Posterior vena cava (tissue), 2 donors: ENCODE measurements at places on chromosomes 7 and 10. TPM values are rescaled to one million over a fixed set of nuclear protein-coding genes. Genes with fewer than 3 reads are reported as not detected.

DNA sequence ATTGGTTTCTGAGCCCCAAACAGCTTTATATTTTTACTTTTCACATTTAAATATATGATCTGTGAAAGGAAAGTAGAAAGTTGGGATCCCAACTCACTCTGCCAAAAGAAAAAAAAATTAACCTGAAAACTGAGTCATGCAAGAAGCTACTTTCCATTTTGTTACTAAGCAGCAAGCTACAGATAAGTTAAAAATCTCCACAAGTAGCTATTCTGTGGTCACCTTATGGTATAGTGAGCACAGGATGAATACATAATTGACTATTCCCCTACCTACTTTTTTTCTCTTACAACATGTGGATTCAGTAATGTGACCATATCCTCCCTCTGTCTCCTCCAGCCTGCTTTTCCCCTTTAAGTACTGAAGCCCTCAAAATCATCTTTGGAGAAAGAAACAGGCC, 30.3 kb upstream of the CREB3L2 start:
- DNase-seq: no peak

DNA sequence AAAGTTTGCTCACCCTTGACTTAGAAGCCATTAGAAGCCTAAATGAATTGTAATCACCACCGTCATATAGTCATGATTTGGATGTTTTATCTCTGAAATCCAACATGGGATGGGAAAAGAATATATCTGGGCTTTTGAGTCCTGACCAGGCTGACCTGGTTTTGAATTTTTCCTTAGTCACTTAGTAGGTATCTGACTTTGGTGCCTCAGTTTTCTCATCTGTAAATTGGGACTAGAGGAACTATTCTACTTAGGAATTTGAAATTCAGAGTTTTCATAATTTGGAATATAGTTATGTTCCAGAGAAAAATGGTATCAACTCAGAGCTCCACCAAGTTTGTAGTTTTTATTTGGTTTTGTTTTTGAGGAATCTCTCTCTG, 40.9 kb downstream of the SHOC2 start:
- DNase-seq: no peak

- DNase-seq: peak; percentile 76
These were observed 275.3 kb downstream of the SNX13 start for GRCh38 chr7:17665029-17665428.

DNA sequence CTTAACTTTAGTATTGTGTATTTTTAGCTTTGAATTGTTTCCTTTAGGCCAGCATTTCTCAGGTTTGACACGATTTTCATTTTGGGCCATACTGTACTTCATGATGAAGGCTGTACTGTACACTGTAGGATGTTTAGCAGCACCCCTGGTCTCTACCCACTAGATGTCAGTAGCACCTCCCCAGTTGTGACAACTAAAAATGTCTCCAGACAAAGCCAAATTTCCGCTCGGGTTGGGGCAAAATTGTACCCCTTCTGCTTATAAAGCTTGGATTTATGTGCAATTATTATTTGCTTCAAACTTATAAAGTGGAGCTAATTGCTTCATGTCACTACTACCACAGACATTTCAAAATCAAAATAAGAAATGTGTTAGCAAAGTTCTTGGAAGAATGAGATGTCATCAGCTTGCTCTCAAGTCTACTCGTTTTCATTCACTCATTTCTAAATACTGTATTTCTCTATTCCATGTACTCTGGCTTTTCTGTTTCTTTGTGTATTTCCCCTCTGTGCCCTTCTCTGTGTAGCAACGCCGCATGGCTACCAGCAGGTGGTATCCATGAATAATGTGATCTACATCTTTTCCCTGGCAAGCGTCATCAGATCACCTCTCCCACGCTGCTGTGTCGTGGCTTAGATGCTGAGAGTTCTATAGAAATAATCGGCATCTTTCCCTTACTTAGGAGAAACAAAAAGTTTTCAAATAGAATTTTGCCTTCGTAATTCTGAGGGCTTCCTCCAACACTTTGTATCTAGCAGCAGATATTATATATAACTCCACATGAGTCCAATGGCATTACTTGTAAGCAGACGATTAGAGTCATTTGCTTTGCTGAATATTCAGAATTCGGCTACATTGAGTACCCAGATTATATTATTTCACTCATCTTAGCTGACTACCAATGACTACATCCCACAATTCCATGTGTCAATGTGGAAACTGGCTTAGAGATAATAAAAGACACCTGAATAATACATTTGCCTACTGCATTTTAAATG, 47.8 kb upstream of the CALCR start:
- no peak for DNase-seq

GRCh38 chr7:47535704-47536628, 45.9 kb downstream of the TNS3 start:
- DNase-seq: peak; percentile 51

DNA sequence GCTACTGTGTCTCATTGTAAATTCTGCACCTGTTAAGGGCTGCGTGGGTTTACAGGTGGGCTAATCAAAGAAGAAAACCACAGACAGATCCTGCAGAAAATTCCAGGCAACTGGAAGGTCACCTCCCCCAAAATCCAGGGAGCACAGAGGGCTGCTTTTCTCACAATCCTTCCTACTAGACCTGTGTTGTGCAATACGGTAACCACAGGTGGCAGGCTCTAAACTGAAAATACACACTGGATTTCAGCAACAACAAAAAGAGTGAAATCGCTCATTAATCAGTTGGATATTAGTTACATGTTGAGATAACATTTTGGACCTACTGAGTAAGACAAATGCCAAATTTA, 83.2 kb downstream of the SLC16A9 start:
- no peak for DNase-seq

- DNase-seq: no peak
These were observed 433 bp upstream of the STARD3NL start for GRCh38 chr7:38177621-38178003.

DNA sequence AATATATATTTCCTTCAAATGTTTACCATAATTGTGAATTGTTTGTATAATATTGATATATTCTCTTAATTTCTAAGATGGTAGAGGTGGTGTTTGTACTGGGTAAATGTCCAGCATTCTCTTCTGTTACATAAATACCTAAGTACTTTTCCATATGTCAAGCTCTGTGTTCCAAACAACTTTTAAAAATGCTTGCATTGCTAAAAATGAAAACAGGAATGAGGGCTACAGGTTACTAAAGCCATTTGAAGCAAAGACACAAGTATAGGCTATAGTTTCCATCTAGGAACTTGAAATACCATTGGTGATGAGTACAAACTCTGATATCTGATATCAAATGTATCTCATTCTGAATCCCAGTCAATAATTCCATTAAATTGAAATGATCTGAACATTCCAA, 233.6 kb upstream of the SORCS1 start:
- no peak for DNase-seq

- DNase-seq: no peak
These were observed 6.8 kb upstream of the EFCAB10 start for GRCh38 chr7:105587909-105588635.

DNA sequence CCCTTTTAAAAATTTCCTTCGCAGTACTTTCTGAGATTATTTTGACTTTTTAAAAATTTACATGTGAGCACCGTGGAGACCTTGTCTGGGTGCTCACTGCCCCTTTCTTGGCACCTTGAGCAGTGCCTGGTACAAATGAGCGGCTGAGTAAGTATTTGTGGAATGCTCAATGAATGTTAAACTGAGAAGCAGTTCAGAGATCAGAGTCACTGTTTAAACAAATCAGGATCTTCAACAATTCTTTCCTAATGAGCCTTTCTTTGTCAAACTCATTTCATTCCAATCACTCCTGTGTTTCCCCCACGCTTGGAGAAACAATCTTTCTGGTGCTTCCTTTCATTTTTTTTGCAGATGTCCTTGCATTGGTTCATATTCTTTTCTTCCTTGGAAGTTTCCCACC, 611.3 kb upstream of the GALNT17 start:
- no peak for DNase-seq

DNA sequence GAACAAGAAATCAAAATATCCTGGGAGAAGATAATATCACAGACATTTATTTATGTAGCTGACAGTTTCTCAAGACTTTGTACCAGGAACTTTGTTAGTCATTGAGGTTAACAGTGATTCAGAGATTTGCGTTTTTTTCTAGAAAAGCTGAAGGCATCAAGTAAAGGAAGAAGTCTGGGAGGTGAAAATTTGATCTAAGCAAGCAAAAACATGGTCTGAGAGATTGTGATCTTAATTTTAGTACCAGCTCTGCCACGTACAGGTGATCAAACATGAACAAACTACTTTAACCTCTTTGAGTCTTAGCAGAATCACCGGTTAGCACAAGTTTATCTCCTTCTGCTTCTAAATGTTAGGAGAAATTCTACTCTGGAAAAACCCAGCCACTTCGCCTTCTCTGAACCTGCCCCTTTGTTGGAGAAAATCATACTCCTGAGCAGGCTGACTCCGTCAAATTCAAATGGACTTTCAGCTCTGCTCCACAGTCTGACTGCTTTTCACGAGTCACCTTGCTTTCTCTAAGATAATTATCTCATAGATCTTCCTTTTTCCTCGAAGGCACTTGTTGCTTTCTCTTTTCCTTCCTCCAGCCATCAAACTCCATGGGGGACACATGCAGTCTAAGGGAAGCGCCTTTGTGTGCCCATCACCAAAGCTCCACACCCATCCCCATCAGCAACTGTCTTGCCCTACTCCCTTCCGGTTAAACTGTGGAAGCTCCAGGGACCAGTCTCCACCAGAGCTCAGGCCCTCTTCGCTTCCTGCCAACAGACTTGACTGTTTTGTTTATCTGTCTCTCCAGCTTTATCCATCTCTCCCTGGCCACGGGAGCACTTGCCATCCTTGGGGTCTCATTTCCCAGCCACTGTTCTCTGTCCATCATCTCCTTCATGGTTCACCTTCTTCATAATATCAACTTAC, 86.3 kb downstream of the PRKCQ start:
- DNase-seq: no peak

- no peak for DNase-seq
These were observed 20.7 kb upstream of the TECTB start for GRCh38 chr10:112262546-112262945.

DNA sequence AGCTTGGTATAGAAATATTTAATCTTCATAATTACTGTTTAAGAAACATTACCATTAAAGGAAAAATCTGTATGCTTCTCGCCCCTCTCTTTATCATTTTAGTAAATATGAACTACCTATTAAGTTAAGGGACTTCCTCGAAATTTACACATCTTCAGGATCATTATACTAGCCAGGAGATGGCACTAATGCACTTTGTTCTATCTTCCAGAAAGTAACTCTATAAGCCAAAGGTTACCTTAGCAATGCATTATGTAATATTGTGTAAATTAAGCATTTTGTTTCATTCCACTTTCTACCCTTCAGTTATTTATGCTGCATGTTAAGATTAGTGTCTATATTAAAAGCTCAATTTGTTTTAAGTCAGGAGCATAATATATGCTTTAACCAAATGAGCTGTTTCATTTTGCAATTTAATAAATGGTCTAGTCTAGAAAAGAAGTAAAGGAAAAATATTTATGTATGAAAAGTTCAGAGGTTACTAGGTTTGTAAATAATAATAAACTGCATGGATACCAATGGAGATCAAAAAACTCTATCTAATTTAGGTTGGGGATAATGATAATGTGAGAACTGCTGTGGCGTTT, 128.5 kb downstream of the ANKRD7 start:
- DNase-seq: no peak

- no peak for DNase-seq
These were observed 514.7 kb downstream of the GRID1 start for GRCh38 chr10:85851934-85852333.

GRCh38 chr10:62527019-62527827, 153.1 kb downstream of the ZNF365 start:
- DNase-seq: no peak

GRCh38 chr7:17140406-17140805, 158.0 kb upstream of the AHR start:
- no peak for DNase-seq

GRCh38 chr7:16603633-16604032, 41.9 kb downstream of the ANKMY2 start:
- DNase-seq: no peak

- no peak for DNase-seq
These were observed 120.1 kb downstream of the WDFY4 start for GRCh38 chr10:48804740-48805182.

DNA sequence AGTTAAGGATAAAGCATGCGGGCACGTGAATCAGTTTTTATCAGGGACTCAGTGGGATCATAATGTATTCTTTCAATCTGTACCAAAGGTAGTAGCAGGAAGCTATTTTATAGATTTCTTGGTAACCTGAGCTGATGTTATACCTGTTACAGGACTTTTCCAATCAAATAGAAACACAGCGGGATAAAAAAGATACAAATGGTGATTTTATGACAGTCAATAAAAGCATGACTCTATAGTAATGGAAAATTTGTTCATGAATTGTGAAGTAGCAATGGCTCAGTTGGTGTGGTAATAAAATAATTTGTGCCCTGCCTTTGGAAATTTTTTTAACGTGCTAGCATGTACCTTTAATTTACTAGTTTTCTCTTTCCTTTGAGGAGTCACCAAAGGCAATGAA, 300.7 kb upstream of the CELF2 start:
- no peak for DNase-seq

DNA sequence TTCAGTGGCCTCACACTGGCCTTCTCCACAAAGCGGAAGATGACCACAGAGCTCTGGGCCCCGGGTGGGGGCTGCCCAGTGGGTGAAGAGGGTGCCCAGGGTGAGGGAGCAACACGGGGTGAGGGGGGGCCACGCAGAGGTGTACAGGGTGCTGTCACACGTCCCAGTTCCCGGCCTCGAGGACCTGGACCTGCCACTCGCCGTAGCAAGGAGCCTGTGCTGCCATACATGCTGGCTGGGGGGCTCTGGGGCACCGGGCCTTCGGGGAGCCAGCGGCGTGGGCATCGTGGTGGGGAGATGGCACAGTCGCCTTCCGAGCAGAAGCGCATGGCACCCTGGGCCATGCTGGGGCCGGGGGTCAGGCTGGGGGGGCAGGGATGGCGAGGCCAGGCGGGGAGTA, 1.9 kb downstream of the PSD start:
- no peak for DNase-seq

GRCh38 chr7:82722946-82723345, 279.4 kb upstream of the CACNA2D1 start:
- no peak for DNase-seq

- no peak for DNase-seq
These were observed 186.8 kb downstream of the PHTF2 start for GRCh38 chr7:77985232-77985973.

GRCh38 chr10:22245567-22245966, 27.8 kb upstream of the EBLN1 start:
- DNase-seq: no peak

Gene TMEM140
- total RNA-seq: 12.2 TPM

Gene CLEC5A
- 7.5 TPM for total RNA-seq

Gene INHBA
- 71.2 TPM for total RNA-seq

Gene PCLO
- total RNA-seq: 1.2 TPM

Gene C10orf67
- not detected for total RNA-seq

Gene SFTPA1
- not detected for total RNA-seq

Gene IFIT1
- total RNA-seq: 13.8 TPM

Gene CALHM1
- not detected for total RNA-seq

Gene MINPP1
- 10.2 TPM for total RNA-seq

Gene SPDYE2
- total RNA-seq: not detected

Gene PIP
- not detected for total RNA-seq

Gene PNLIPRP3
- not detected for total RNA-seq

Gene HOXA10
- 9.2 TPM for total RNA-seq

Gene PNPLA8
- total RNA-seq: 39.6 TPM
